T-helper 17 cell (primary cell): ENCODE measurements at places on chromosomes 1 and 21. TPM values are rescaled to one million over a fixed set of nuclear protein-coding genes. Genes with fewer than 3 reads are reported as not detected.
A peak's percentile ranks its signal among the peaks of the same experiment; 100 is the strongest.

DNA sequence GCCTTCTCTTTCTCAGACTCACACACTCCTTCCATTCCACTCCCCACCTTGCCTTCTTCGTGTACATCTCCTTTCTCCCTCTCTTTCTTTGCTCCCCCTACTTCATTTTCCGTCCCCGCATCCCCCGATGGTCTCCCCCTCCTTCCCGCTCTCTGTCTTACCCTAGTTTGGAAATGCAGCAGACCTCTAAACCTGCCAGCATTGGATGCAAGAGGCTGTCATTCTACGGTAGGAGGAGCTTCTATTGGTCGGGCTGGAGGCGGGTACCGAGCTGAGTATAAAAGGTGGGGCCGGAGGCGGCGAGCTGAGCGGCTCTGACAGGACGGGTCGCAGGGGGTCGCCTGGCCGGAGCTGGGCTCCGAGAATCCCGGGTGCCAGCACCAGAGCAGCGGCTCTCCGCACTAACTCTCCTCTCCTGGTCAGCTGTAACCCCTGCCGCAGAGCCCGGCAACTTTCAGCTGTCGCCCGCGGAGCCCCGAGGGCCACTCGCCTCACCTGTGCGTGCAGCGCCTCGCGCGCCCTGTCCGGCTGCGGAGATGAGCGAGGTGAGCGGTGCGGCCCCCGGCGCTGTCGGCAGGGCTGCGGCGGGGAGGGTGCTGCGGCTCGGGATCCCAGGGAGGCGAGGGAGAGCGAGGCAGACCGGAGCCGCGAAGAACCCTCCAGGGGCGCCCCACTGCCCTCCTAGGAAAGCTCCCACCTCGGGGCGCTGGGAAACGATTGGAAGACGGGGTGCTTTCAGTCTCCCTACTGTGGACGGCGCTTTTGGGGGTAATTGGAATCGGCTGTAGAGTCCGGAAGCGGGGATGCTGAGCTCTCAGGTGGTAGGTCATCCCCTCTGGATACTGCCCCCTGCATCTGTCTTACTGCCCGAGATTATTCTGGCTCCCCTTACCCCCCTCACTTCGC, at the start of gene PCP4L1:
PCP4L1 (plus strand) TSS at position 307 of the 906 bp plus-strand sequence; CDS start at position 537, 230 bp downstream.
- H3K4me3 ChIP-seq, result peak within 1 kb of the TSS; percentile 73
- peaks cover 12% of the 10 kb centered on the region for H3K36me3 ChIP-seq
- H3K27me3 ChIP-seq, result peaks cover 53% of the 10 kb centered on the region
- DNase-seq, result no peak
- peaks cover 12% of the 10 kb centered on the region for H3K4me1 ChIP-seq
- no peak within 1 kb of the TSS for H3K27ac ChIP-seq

DNA sequence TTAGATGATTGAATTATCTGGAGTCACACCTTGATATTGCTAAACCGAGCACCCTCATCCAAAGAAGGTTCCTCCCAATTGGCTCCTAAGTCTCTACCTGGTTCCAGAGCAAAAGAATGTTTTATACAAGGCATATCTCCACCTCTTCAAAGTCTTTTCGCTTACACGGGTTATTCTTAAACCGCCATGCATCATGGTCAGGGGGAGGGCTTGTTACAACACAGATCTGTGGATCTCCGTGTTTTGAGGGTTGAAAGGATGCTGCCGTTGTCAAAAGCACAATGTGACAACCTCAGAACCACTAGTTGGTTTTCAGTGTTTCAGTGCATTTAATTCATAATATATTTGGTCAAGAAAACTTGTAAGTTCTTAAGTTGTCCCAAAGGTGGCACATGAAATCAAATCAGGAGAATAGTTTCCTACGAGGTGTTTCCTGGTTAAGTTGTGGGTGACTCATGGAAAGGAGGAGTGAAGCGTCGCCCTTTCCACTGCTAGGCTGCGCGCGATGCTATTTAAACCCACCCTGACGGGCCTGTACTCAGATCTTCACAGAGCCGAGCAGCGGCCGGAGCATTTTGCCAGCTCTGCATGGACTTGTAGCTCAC, 1531.6 kb upstream of the TPTE start:
- H3K27me3 ChIP-seq, result peaks cover 6% of the 10 kb centered on the region
- no peak overlapping the region for H3K4me3 ChIP-seq
- no peaks in the 10 kb centered on the region for H3K36me3 ChIP-seq
- DNase-seq, result no peak
- H3K27ac ChIP-seq, result no peak overlapping the region

- H3K4me3 ChIP-seq, result no peak overlapping the region
- no peaks in the 10 kb centered on the region for H3K36me3 ChIP-seq
- H3K4me1 ChIP-seq, result no peaks in the 10 kb centered on the region
- DNase-seq, result no peak
Observed at GRCh38 chr1:224554620-224555259, 61.4 kb upstream of the CNIH3 start.

GRCh38 chr1:14313731-14314431, 284.6 kb upstream of the KAZN start:
- DNase-seq, result no peak
- no peaks in the 10 kb centered on the region for H3K27me3 ChIP-seq
- H3K4me3 ChIP-seq, result no peak overlapping the region
- no peaks in the 10 kb centered on the region for H3K36me3 ChIP-seq
- no peaks in the 10 kb centered on the region for H3K4me1 ChIP-seq

GRCh38 chr1:62364721-62365120, 45.5 kb upstream of the KANK4 start:
- no peak overlapping the region for H3K27ac ChIP-seq
- no peak for DNase-seq
- H3K36me3 ChIP-seq, result no peaks in the 10 kb centered on the region

LCE1E gene
- total RNA-seq, result not detected

ANGPTL3 gene
- total RNA-seq, result not detected
